AG08395 (cell line): ENCODE measurements at places on chromosomes 2 and 18.

GRCh38 chr2:240745962-240746361, 54.3 kb downstream of the AQP12A start:
- DNase-seq, result no peak

DNA sequence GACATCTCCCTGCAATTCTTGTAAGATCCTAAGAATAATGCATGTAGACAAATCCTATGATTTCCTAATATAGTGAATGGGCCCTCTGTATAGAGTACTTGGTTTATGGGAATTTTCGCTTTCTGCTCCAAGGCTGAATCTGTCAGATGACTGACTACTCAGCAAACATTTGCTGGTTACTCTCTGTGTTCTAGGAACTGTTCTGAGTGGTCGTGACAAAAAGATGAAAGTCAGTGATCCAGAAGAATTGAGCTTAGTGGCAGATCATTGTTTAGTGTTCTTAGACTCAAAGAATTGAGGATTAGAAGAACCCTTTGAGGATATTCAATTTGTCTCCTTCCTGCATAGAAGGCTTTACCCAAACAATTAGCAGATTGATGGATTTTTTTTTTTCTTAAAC, 10.0 kb downstream of the XRCC5 start:
- no peak for DNase-seq

- no peak for DNase-seq
These were observed 154.3 kb upstream of the FN1 start for GRCh38 chr2:215590010-215590745.

DNA sequence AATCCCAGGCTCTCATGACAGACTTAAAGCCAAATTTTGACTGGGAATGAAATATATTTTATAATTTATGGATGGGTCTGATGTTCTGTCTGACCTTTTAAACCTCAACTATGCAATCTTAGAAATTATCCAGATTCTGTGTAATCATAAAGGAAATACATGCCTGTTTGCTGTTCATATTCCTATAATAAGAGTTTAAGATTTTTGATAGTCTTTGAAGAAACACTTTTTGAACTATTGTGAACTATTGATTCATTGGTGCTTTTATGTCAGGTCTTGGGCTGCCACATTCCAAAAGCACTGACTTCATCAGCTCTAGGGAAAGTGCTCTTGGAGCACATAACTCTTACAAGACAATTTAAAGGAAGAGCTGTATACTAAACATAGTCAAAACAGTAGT, 64.2 kb downstream of the CCDC150 start:
- DNase-seq, result peak; percentile 14

GRCh38 chr2:121362774-121363173, 77.8 kb upstream of the TFCP2L1 start:
- no peak for DNase-seq

- no peak for DNase-seq
These were observed 29.9 kb downstream of the SESTD1 start for GRCh38 chr2:179234658-179235240.

DNA sequence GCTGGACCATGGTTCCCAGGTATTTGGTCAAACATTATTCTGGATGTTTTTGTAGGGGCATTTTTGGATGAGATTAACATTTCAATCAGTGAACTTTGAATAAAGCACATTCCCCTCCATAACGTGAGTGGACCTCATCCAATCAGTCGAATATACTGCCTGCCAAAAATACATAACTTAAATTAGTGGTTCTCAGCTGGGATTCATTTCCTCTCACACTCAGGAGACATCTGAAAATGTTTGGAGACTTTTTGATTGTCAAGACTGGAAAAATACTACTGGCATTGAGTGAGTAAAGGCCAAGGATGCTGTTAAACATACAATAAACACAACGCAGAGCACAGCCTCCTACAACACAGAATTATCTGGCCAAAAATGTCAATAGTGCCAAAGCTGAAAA, 198.2 kb downstream of the MYO1B start:
- no peak for DNase-seq

- DNase-seq, result no peak
These were observed 89.0 kb downstream of the MAPRE2 start for GRCh38 chr18:35130236-35130635.

GRCh38 chr2:80420530-80421208, 116.1 kb upstream of the LRRTM1 start:
- DNase-seq, result no peak

GRCh38 chr2:21379140-21379539, 255.4 kb downstream of the TDRD15 start:
- DNase-seq, result no peak

GRCh38 chr2:233365861-233366520, 11.7 kb downstream of the DGKD start:
- DNase-seq, result no peak

GRCh38 chr2:59256290-59256689, 1015.2 kb upstream of the FANCL start:
- DNase-seq, result no peak

- DNase-seq, result no peak
These were observed 109.0 kb downstream of the ACAA2 start for GRCh38 chr18:49704334-49704733.

DNA sequence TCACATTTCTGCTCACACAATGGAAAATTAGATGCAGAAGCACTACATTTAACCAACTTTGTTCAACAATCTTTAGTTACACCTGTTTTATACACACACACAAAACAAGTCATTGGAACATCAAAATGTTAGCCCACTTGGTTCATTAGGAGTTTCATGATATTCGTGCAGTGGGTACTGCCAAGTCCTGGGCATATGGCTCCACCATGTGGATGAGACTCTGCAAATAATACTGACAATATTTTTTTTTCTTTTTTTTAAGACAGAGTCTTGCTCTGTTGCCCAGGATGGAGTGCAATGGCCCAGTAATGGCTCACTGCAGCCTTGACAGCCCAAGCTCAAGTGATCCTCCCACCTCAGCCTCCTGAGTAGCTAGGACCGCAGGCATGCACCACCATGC, 34.5 kb upstream of the GRB14 start:
- no peak for DNase-seq

GRCh38 chr2:70101174-70101573, 13.9 kb downstream of the PCBP1 start:
- DNase-seq, result no peak

- DNase-seq, result peak; percentile 90
These were observed 62.1 kb upstream of the MAPRE2 start for GRCh38 chr18:34978953-34979608.

DNA sequence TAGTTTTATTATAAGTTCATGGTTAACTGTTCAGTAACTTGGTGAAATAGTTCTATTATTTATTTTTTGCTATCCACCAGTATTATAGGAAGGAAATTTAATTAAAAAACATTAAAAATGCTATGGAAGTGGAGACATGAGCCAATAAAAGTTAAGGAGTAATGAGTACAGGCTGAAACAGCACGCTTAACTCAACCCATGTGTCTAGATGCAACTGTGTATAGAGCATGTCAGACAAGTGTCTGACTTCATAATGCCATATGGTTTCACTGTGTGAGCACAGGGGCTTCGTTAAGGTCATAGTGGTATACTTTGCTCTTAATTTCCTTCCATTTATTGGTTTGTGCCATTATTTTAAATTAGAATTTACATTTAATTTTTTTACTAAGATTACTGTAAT, 566.8 kb upstream of the NRP2 start:
- DNase-seq, result no peak

DNA sequence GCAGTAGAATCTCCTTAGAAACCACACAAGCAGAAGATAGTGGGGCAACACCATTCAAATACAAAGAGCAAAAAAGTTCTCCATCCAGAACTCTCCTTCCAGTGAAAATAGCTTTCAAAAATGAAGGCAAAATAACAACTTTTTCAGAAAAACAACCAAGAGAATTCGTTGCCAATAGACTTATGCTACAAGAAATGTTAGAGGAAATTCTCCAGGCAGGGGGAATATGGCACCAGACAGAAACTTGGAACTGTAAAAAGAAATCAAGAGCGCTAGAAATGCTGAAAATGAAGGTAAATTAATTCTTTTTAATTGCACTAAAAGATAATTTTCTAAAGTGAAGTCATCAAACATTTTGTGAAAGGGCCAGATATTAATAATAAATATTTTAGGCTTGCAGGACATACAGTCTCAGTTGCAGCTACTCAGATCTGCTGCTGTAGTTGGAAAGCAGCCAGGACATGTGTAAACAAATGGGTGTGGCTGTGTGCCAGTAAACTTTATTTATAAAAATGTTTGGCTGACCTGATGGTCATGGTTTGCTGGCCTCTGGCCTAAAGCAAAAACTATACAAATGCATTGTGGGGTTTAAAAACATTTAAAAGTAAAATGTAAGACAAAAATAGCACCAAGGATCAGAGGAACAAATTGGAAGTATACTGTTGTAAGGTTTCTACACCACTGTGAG, 73.7 kb upstream of the TGFA start:
- no peak for DNase-seq

DNA sequence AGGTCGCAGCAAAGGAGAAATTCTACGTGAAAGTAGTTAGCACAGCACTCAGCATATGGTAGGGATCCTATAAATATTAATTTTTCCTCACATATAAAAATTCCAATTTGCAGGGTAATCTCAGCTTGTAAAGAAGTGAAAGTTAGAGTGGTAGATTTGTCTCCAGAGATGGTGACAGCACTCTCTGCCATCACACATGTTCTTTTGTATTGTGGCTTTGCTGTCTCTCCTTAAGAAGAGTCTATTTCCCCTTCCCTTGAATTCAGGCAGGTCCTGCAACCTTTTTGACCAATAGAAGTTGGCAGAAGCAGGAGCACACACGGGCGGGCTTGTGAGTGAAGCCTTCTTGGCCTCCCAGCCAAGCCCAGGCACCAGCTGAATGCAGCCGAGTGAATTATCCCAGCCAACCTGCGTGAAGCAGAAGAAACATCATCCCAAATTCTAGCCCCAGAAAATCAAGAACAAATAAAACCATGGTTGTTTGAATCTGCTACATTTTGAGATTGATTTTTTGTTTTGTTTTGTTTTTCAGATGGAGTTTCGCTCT, 107.8 kb upstream of the COPS8 start:
- no peak for DNase-seq

GRCh38 chr2:108870069-108870644, 83.6 kb downstream of the CCDC138 start:
- DNase-seq, result no peak

- DNase-seq, result no peak
These were observed 1.5 kb downstream of the GDF7 start for GRCh38 chr2:20668451-20668850.

- no peak for DNase-seq
These were observed 49.2 kb upstream of the DAPL1 start for GRCh38 chr2:158745866-158746382.

GRCh38 chr2:6960659-6961058, 43.4 kb downstream of the RNF144A start:
- peak; percentile 45 for DNase-seq

DNA sequence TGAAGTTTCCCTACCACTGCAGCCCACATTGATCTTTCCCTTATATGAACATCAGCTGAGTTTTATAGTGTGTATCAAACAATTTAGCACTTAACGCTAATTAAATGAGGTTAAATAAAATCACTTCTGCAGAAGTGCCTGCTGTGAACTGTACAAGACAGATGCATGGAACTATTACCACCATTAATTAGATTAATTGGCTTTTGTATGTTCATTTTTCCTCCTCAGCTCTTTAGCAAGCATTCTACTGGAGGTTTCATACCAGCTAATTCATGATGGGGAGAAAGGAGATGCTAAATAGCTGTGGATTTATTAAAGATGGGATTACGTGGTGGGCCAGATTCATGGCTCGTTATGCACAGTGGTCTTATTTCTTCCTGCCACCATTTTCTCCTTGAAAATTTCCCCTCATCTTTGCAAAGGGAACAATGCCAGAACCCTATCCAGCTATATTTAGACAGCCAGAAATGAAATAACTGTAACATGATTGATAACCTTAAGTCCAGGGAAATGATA, 96.7 kb downstream of the CNTNAP5 start:
- no peak for DNase-seq

DNA sequence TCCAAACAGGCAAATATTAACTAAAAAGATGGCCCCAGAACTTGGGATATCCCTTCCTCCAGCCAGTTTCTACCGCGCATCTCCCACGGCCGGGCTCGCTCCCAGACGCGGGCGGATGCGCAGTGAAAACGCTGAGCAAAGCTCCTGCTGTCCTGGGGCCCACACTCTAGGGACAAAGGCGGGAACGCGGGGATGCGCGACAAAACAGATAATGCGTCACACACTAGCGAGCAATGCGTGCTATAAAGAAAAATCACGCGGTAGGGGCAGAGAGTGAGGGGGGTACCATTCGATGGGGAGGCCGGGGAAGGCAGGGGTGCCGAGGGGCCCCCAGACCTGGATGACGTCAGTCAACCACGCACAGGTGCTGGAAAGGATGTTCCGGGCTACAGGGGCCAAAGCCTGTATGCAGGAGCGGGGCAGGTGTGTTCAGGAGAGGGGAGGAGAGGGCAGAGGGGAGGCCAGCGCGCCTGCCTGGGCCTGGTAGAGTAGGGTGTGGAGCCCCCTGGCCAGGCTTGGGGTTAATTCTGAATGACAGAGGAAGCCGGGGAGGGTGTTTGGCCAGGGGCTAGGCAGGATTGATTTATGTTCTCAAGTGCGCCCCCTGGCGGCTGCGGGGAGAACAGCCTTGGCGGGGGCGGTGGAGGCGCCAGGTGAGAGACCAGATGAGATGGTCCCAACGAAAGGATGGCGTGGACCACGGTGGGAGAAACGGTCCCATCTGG, 14.9 kb upstream of the ITM2C start:
- peak; percentile 42 for DNase-seq

GRCh38 chr18:39453882-39454281, 1888.3 kb upstream of the CELF4 start:
- peak; percentile 43 for DNase-seq

GRCh38 chr18:50727721-50728471, 91.9 kb downstream of the MRO start:
- DNase-seq, result no peak

DNA sequence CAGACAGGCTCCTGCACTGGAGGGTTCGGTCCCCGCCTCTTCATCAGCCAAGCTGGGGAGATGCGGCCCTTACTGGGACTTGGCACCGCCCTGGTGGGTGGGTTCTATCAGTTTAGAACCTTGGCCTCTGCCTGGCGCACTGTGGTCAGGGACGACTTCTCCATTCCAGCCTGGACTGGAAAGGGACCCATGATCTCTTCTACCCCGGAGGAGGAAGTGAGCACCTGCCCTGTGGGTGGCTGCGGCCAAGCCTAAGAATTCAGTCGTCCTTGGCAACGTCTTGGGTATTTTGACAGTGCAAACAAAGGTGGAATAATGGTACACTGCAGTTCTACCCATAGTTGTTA, 106.9 kb upstream of the CD302 start:
- no peak for DNase-seq
